ENCODE measurements at places on chromosomes 16 and 17.

GRCh38 chr17:82882715-82883418, 43.0 kb upstream of the ZNF750 start:
- DNase-seq = peak; percentile 90

GRCh38 chr16:66455970-66456369, 28.9 kb downstream of the BEAN1 start:
- DNase-seq = no peak

DNA sequence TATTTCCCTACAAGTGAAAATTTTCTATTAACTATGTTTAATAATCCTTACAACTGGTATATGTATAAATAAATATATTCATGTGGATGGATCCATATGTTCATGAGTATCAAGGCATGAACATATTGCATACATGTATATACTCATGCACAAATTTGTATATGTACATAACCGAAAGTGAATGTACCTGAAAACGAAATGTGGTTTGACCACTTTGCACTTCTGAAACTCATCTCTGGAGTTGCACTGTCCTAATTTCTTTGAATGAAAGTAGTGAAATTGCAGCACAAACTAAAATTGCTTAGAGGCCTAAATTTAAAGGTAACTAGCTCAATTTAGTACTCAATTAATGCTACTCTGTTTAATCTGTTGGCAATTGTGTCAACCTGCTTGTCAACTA, 27.4 kb upstream of the GNAO1 start:
- DNase-seq = no peak

DNA sequence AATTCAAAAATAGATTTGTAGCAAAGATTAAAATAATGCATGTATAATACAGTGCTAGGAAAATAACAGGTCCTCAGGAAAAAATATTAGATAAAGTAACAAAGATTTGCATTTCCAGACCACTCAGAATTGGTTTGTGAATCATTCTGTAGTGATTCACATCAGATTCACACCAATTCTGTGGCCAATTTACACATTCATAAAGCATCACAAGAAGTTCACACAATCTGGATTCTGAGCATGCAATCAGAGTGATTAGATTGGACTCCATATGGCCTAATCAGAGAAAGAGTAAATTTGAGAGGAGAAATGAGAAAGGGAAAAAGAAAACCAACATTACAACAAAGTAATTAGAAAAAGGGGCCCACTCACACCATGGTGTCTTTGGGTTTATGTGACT, 36.0 kb upstream of the SLC47A1 start:
- no peak for DNase-seq

GRCh38 chr16:23452221-23452571, 793 bp downstream of the COG7 start:
- DNase-seq = no peak

GRCh38 chr16:85912211-85912974, 13.4 kb downstream of the IRF8 start:
- no peak for DNase-seq

DNA sequence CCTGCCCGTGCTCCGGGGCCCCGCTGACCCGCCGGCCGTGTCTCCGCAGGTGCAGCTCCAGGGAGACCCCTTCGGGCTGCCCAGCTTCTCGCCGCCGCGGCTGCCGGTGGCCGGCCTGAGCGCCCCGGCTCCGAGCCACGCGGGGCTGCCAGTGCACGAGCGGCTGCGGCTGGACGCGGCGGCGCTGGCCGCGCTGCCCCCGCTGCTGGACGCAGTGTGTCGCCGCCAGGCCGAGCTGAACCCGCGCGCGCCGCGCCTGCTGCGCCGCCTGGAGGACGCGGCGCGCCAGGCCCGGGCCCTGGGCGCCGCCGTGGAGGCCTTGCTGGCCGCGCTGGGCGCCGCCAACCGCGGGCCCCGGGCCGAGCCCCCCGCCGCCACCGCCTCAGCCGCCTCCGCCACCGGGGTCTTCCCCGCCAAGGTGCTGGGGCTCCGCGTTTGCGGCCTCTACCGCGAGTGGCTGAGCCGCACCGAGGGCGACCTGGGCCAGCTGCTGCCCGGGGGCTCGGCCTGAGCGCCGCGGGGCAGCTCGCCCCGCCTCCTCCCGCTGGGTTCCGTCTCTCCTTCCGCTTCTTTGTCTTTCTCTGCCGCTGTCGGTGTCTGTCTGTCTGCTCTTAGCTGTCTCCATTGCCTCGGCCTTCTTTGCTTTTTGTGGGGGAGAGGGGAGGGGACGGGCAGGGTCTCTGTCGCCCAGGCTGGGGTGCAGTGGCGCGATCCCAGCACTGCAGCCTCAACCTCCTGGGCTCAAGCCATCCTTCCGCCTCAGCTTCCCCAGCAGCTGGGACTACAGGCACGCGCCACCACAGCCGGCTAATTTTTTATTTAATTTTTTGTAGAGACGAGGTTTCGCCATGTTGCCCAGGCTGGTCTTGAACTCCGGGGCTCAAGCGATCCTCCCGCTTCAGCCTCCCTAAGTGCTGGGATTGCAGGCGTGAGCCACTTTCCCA, 5.9 kb downstream of the CTF1 start:
- DNase-seq = peak; percentile 85

GRCh38 chr17:3935140-3935542, 18.9 kb upstream of the P2RX1 start:
- DNase-seq = no peak

- no peak for DNase-seq
Observed at GRCh38 chr17:80221351-80222105, 1.3 kb downstream of the SLC26A11 start.

GRCh38 chr17:61474235-61474927, 22.2 kb downstream of the TBX4 start:
- DNase-seq = no peak

DNA sequence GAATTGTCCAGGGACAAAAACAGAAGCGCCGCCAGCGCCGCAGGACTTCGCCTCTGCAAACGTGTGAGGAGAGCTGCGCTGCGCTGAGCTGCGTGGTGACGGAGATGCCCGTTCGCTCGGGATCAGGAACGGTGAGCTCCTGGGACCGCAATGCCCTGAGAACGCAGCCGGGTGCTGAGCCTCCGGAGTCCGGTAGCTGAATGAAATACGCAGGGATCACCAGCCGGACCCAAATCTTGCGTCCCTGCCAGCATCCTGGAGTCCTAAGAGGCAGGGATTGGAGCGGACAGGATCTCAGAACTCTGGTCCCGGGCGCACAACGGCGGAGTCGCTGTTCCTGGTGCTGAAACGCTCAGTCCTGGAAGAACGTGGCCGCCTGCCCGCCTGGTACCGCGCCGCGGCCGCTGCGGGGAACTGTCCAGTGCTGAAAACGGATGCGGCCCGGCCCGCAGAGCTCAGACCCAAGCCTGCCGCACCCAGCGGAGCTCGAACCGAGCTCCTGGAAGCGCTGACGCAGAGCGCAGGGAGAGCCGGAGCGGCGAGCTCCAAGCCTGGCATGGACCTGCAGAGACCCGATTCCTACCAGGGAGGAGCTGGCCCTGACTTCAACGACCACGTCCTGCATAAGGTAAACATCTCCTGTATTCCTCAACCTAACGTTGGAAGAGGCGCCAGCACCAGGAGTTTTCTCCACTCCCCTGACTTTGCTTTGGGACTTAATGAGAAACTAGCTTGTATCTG, 41.5 kb downstream of the CD300LF start:
- peak; percentile 87 for DNase-seq

- DNase-seq = no peak
Observed at GRCh38 chr16:79801646-79802045, 201.1 kb upstream of the MAF start.

- DNase-seq = no peak
Observed at GRCh38 chr17:50192618-50193291, 8.7 kb downstream of the COL1A1 start.

DNA sequence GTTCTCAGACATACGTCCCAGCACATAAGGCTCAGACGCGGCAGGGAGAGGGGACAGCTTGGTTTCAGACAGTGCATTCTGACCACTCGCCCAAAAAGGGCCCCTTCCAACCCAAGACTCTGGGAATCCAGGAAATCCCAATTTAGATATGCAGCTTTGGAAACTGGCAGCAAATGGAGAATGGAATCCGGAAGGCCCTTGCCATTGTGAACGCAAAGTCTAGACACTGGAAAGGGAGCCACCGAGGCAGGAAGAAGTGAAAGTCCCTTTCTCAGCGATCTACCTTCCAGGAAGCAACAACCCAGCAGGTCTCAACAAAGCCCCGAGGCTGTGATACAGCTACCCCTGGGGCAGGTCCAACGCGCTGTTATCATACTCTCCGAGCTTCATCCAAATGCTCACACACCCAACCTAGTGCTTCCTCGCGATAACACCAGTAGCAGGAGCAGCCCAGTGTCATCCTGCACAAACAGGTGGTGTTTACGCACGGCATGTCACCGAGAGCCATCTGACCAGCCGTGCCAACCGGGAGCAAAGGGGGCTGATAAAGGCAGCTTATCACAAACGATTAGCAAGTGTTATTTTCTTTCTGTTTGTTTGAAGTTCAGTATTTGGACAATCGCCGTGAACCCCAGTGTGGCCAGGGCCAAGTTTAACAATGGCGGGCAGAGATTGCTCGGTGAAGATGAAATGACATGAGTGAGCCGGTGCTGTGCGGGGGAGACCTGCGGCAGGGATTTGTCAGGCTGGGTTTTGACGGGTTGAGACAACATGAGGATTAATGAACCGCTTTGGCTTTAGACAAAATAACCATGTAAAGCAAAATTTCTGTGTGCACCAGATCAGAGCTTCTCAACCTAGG, 240.6 kb downstream of the FOXL1 start:
- DNase-seq = no peak

DNA sequence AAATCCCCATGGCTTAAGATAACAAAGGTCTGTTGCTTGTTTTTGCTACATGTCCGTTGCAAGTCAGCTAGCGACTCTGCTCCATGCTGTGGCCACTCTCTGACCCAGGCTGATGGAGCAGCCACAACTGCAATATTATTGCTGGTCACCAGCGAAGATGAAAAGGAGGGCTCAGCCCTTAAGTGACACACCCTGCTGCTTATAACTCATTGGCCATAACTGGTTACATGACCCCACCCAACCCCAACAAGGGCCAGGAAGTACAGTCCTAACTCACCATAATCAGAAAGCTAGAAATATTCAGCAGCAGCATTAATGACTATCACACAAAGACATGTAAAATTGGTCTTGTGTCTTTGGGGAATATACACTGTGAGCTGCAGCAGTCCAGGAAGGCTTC, 224.3 kb downstream of the SOX9 start:
- DNase-seq = no peak

DNA sequence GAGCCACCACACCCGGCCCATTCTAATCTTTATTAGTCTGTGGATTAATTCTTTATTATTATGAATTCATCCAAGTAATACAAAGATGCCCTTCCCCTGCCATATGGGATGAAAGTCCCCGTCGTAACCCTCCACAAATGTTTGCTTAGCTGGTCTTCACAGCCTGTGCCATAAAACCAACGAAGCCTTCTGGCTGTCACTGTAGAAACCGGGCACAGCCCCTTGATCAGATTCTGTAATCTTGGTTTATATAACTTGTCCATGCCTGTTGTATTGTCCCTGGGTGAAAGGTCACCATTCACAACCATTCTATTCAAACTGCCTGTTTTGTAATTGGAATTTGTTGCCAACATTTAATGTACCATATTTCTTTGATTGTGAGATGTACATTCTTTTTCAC, 66.5 kb downstream of the ATP2C2 start:
- no peak for DNase-seq

GRCh38 chr17:43517615-43518386, 28.3 kb downstream of the ETV4 start:
- no peak for DNase-seq

DNA sequence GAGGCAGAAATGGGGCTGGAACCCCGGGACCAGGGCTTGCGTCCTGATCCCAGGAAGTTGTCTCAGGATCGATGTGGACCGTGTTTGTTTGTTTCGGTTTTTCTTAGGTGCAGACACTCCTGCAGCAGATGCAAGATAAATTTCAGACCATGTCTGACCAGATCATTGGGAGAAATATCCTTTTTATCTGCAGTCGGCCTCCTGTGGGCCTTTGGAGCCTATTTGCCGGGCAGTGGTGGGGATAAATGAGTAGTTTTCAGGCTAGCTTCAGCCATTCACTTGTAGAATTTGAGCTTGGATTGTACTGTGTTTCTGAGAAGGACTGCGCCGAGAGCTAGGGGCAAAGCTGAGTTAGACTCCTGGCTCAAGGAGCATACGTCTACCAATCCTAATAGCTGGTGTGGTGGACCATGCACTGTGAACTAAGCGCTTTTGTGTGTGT, 816 bp downstream of the HSBP1 start:
- DNase-seq = no peak

DNA sequence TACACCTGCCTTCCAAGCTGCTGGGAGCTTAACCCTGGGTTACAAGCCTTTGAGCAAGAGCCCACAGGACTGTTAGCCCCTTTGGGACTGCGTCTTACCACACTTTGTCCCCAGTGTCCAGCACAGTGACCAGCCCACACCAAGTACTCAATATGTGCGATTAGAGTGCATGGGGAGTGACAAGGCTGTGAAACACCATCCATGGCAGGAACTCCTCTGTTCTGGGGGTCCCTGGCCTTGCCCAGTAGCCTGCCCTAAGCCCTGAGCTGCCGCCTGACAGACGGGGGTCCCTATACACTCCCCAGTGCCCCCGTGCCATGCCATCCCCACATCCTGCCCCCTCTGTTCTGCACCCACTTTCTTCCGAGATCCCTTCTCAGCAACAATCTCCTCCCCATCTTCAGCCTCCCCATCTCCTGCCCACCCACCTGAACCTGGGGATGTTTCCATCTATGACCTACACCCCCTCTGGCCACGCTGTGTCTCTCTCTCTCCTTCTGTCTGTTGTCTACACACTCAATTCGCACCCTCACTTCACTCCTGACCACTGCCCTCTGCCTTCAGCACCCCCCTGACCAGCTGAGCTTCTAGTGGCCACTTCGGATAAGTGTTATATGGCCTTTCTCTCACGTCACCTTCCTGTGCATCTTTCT, 112.9 kb upstream of the SMURF2 start:
- peak; percentile 43 for DNase-seq

DNA sequence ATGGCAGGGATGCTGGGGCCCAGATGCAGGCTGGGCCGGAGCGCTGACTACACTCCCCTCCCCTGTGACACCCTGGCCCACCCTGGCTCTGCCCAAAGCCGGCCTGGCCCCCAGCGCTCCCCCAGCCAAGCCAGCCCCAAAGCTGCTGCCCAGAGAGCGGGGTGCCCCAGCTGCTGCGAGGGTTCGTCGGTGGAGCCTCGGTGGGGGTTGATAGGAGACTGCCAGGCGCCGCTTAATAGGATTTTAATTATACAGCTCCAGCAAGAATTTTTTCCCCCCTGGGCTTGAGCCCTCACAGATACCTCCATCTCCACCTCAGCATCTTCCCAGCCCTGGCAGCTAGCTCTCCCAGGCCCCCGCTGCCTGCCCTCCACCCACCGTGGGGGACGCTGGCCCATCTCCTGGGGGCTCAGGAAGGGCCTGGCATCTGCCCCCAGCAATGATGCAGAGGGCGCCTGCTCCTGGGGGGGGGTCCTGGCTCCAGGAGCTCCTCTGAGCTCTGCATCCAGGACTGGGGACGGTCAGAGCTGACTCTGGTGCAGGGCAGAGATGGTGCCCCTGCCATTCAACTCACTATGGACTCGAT, 36.8 kb upstream of the DLX4 start:
- DNase-seq = no peak

- DNase-seq = no peak
Observed at GRCh38 chr17:42760652-42761581, at the start of gene RAMP2. TSS of gene RAMP2 (plus strand) at chr17:42761227. CDS start at chr17:42761262, 35 bp downstream.
